Mesendoderm (in vitro differentiated cells): ENCODE measurements at places on chromosomes 5 and 9.
A peak's percentile ranks its signal among the peaks of the same experiment; 100 is the strongest.

- DNase-seq = no peak
These were observed 389.4 kb downstream of the RAB3C start for GRCh38 chr5:58972301-58972700.

- DNase-seq = no peak
These were observed 18.7 kb downstream of the CRHBP start for GRCh38 chr5:76971511-76971910.

- DNase-seq = peak; percentile 86
These were observed 880.1 kb upstream of the SEMA6A start for GRCh38 chr5:117454716-117455212.

GRCh38 chr5:62289813-62290212 lies 16.2 kb upstream of the KIF2A start:
- DNase-seq = no peak

GRCh38 chr5:72661405-72661804 lies 154.2 kb upstream of the ZNF366 start:
- DNase-seq = peak; percentile 31

- peak; percentile 5 for DNase-seq
These were observed 261.2 kb downstream of the ANXA1 start for GRCh38 chr9:73412874-73413273.

DNA sequence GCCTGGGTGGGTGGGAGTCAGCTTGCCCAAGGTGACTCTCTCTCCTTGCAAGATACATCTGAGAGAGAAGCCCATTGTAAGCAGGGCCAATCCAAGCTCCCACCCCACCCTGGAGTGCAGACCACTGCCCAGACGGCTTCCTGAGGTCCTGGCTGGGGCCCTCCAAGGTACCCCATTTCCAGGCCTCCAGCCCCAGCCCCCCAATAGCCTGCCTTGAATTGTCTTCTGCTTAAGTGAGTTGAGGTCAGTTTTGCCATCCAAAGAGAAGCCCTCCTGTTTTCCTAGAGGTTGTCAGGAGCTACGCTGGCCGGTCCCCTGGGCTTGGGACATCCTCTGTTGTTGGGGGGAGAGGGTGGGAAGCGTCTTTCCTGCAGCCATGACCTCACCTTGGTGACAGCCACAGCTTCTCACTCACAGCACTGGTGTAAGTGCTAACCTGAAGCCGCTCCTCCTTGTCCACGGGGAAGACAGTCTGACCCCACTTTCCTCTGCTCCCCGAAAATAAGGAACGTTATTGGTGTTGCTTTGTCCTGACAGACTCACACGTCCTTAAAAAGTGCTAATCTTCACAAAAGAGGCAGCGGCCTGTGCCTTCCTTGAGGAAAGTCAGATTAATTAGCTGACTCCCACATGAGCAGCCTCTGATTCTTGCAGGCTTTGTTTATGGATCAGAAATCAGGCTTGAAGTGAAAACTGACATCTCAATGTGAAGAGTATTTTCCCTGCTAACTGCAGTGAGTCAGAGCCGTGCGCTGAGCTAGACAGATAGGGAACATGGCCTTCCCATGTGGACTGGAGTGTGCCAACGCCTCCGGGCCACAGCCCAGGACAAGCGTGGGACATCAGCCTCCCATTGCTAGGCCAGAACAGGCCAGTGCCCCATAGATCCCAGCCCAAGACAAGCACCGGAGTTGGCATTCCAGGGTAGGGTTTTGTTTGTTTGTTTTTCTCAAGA lies 52.3 kb downstream of the ADAMTS2 start:
- DNase-seq = no peak

GRCh38 chr9:22240619-22241018 lies 206.0 kb upstream of the DMRTA1 start:
- DNase-seq = no peak

DNA sequence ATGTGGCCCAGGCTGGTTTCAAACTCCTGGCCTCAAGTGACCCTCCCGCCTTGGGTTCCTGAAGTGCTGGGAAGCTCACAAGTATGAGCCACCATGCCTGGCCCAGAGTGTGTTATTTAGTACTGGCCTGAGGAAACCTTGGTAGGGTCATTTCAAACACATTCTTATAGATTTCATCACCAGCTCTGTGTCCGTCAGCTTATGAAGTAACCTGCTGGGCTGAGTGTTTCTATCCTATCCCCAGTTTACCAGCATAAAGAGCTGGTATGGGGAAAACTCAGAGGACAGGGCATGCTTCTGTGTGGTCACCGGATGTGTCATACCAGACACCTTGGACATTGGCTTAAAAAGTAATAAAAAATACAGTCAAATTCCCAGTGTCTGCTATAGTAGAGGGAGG lies 45.3 kb downstream of the PTPN3 start:
- DNase-seq = peak; percentile 40

GRCh38 chr5:80916676-80917075 lies 43.5 kb upstream of the RASGRF2 start:
- no peak for DNase-seq

GRCh38 chr5:42423285-42424165 lies at the start of gene GHR:
TSS of gene GHR (plus strand) at chr5:42423439. CDS start at chr5:42565875, 142,436 bp downstream.
- DNase-seq = peak; percentile 95

DNA sequence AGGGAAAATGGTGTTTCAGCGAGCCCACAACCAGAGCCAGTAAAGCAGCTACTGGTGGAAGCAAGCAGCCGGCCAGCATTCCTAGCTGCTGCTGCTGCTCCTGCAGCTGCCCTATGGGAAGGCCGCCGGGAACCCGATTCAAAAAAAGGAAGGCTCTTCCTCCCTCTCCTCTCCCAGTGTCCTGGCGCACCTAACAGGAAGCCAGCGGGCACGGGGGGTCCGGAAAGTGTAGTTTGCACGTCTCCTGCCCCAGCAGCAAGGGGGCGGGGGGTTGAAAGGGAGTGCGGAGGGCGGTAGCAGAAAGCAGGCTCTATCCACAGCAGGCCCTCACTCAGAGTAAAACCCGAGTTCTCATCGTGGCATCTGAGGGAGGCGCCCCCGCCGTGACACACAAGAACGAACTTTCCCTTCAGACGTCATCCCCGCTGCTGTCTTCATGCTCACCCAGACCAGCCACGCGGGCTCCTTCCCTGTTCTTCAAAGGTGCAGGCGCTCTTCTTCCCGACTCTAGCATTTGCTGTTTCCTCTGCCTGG lies 16.5 kb downstream of the GRXCR2 start:
- DNase-seq = peak; percentile 91

- no peak for DNase-seq
These were observed 22.4 kb upstream of the FREM1 start for GRCh38 chr9:14932641-14933040.

GRCh38 chr5:112930082-112930344 lies 8.0 kb upstream of the REEP5 start:
- no peak for DNase-seq

GRCh38 chr5:71986101-71986500 lies 121.2 kb upstream of the MAP1B start:
- no peak for DNase-seq

GRCh38 chr9:112863746-112864145 lies 26.9 kb downstream of the SLC46A2 start:
- no peak for DNase-seq

- DNase-seq = no peak
These were observed 3.5 kb downstream of the RFESD start for GRCh38 chr5:95649842-95650620.

DNA sequence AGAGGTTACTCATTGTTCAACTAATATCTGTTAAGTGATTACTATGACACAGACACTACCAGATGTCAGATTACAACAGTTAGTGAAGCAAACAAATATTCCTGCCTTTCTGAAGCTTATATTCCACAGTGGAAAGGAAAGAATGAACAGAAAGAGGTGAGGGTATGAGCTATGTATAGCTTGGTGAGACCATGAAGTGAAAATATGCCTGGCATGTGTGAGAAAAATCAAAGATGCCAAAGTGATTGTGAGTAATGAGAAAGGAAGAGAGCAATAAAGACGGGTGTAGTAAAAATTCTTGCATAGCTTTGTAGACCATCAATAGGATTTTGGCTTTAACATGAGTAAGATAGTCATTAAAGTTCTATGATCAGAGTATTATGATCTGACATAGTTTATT lies 734.5 kb upstream of the NUDT12 start:
- peak; percentile 67 for DNase-seq

DNA sequence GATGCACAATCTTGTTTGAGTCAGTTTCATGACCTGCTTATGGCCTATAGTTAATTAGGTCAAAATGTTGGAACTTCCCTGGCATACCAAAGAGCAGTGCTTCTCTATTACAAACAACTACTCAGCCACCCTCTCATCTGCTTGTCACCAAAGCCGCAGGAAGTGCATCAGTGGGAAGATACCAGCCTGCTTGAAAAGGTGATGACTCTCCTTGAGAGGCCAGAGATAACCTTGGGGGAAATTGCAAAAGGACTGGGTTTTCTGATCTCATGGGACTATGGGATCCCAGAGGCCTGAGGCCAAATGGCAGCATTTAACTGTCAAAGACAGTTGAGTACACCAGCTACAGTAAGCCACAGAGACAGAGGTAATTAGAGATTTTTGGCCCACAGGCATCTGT lies 69.9 kb downstream of the C9orf57 start:
- DNase-seq = peak; percentile 61

DNA sequence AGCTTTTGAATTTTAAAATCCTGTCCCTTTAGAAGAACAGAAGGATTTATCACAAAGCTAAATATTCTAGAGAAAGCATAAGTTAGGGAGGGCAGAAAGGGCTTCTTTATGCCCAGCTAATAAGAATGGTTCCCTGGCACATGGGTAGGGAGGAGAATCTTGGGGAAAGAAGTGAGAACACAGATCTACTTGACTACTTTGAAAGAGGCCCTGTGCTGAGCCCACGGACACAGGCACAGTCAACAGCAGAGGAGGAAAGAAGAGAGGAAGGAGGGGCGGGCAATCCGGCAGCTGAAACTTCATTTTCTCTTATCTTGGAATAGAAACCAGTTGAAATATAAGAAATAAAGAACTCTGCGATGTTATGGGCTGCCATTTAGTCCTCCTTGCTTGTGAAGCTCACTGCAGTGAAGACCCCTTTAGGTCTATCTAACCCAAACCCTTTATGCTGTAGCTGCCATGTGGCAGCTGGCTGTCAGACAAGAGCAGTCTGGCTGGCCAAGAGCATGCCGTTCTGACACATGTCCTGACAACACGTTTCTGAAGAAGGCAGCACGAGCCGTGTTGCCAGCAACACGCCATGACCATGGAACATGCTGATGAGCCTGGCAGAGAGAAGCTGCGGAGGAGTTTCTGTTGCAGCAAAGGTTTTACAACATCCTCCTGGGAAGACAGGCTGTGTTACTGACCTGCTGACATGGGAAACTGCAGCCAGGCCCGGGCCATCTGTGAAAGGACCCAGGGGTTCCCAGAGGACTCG lies 34.2 kb downstream of the ABLIM3 start:
- DNase-seq = no peak

DNA sequence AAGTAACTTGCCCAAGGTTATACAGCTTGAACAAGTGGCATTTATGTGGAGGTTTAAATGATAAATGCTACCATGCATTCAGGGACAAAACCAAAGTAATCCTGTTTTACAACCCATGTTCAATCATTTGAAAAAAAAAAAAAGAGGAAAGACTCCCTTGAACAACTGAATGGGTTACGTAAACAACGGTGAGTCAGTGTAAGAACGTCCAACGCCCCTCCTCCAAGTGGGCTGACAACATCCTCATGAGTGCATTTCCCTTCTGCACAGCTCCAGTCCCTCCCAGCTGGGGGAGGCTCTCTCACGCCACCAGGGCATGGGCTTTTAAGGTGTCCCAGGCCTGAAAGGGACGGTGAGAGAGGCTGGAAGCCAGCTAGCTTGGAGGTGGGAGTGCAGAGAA lies 90.0 kb downstream of the PRRT1B start:
- peak; percentile 90 for DNase-seq

GRCh38 chr9:121684381-121685145 lies 33.1 kb downstream of the DAB2IP start:
- peak; percentile 80 for DNase-seq

DNA sequence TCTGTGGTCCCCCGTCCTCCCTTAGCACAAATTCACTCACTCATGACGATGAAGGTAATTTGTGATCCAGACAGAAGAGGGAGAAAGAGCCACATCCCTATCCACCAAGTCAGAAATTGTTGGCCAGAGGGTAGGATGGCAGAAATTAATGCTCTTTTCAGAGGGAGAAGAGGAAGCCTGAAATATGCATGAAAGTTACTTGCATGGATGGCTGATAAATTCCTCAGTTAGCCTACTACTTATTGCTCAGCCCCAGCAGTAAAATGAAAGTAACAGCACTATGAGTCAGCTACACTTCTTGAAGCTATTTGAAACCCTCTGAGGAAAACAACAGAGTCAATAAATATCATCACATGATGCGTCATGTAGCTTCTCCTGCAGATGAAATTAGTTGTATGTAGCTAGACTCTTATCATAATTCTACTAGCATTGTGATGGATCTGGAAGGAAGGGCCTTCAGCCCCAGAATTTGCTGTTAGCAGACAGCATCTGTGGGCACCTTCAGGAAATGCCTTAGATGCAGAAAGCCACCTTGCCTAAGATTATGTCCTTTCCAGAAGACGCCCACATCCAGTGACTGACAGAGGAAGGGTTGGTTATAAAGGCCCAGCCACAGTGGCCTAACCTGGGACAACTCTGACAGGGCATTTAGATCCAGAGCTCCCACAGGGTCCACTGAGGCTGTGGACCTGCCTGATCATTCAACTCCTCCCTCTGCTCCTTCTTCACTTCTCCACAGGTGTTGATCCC lies 81.2 kb upstream of the CCDC112 start:
- DNase-seq = no peak

GRCh38 chr9:133583586-133583985 lies 25.6 kb downstream of the FAM163B start:
- DNase-seq = no peak

DNA sequence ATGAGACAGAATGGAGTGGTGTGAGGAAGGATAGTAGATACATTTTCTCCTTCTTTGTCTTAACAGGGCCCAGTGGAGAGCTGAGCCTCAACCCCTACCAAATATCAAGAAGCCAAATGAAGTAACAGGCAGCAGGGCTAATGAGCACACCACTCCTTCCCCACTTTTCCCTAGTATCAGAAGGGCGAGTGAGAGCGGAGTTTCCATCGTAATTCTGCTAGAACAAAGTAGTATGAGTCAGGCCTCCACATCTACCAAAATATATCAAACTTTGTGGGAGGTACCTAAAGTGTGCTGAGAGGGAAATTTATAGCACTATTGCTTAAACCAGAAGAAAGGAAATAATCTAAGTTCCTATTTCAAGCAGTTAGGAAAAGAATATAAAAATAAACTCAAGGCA lies 769.0 kb upstream of the RGMB start:
- DNase-seq = no peak
